ENCODE measurements at places on chromosomes 11 and 22.

GRCh38 chr11:113591117-113591516 is 115.0 kb downstream of the TMPRSS5 start:
- DNase-seq, result no peak

DNA sequence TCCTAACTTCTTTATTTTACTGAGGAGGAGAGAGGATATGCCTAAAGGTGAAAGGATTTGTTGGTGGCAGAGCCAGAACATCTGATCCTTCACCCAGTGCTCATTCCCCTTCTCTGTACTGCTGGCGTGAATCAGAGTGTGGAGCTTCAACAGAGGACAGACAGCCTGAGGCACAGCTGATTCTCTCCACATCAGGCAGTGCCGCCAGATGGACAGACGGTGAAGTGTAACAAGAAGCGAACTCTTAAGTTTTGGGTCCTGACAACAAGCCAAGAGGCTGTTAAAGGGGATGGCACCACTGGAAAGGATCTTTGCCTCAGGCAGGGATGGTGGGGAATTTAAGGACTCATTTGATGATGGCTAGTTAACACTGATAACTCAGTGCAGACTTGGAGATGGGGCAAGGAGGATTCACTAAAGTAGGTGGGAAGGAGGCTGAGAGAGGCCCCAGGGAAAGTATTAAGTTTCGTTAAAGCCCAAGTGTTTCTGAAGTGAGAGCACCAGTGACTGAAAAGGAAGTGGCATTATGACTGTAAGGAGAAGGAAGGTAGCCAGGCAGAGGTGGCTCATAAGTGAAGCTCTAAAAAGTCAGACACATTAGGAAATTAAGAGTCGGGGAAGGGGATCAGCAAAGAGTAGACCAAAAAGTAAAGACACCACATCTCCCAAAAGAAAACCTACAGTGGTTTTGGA is 81.3 kb downstream of the CLPB start:
- DNase-seq, result no peak

GRCh38 chr11:129412494-129412893 is 36.8 kb downstream of the BARX2 start:
- DNase-seq, result no peak

DNA sequence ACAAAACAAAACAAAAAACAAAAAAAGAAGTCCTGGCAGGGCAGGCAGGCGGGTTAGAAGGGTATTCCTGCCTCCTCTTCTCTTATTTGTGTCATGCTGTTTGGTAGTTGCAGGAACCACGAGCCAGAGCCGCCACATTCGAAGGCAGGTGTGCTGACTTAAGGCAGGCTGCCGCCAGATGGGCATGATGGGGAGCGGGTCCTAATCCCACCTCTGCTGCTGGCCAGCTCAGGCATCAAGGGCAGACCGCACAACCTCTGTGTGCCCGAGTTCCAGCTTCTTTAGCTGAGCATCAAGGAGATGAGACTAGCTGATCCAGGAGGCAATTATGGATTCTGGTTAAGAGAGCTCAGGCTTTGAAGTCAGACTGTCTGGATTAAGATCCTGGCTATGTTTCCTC is 12.1 kb downstream of the OAF start:
- DNase-seq, result no peak

GRCh38 chr11:80103142-80103859 is 662.5 kb upstream of the TENM4 start:
- no peak for DNase-seq

GRCh38 chr22:19361501-19362103 is 69.9 kb downstream of the HIRA start:
- DNase-seq, result no peak

DNA sequence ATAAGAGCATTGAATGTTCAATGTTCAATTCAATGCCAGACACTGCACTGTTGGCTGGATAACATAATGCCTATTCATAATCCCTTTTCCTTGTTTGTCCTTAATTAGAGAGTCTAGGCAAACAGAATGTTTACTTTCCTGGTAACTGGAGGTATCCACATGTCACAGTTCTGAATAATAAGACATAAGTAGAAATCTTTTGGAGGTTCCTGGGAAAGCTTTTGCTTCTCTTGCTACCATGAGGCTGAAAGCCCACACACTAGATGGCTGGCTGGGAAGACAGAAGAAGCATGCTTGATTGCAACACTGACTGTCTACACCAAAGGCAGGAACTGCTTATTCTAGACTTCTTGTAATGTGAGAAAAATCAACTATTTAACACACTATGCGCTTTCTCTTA is 79.5 kb downstream of the GAB2 start:
- DNase-seq, result no peak

DNA sequence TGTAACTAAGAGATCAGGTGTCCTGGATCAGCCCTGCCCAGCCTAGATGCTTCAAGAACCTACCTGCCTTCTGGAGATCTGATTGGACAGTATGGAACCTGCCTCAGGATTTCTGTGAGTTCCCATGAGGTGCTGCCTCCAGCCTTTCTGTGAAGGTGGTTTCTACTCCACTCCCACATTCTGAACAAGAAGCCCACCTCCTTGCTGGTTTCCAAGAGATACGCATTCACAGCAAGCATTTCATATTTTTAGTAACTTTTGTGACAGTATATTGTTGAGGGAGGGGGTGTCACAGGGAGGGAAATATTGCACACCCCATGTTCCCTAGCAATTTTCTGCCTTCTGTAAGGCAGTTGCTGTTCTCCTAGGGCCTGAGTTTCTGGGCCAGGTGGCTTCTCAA is 204.4 kb downstream of the NAV2 start:
- DNase-seq, result no peak

GRCh38 chr11:130418756-130419155 is 9.7 kb downstream of the ADAMTS8 start:
- no peak for DNase-seq

DNA sequence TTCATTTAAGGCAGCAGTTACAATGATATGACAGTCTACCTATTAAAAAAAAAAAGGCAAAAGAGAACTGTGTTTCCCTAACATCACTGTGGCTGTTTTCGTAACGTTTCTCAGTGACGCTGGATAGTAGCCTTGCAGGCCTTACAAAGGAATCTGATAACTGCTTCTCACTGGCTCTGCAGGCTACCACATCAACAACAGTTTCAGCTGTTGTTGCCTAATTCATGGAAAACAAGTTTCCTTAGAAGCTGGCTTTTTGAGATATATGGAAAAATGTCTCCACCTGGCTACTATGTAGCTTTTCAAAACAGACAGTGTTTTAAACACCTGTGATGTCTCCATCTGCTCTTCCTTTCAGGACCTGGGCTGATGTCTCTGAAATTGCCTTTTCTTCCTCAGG is 3.8 kb downstream of the OR51V1 start:
- no peak for DNase-seq

DNA sequence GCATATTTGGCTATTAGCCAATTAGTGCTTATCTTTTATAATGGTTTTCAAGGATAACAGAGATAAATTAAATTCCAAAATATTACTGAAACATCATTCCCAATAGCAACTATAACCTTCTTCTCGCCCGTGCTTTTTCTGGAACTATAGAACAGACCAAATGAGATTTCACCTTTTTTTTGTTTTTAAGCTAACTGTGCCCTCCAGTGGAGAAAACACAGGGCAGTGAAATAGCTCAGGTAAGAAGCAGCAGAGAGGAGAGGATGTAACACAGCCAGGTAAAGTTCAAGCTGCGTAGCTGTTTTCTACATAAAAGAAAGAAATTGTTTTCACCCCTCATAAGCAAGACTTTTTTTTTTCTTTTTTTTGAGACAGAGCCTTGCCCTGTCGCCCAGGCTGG is 28.2 kb downstream of the HSD17B12 start:
- no peak for DNase-seq

DNA sequence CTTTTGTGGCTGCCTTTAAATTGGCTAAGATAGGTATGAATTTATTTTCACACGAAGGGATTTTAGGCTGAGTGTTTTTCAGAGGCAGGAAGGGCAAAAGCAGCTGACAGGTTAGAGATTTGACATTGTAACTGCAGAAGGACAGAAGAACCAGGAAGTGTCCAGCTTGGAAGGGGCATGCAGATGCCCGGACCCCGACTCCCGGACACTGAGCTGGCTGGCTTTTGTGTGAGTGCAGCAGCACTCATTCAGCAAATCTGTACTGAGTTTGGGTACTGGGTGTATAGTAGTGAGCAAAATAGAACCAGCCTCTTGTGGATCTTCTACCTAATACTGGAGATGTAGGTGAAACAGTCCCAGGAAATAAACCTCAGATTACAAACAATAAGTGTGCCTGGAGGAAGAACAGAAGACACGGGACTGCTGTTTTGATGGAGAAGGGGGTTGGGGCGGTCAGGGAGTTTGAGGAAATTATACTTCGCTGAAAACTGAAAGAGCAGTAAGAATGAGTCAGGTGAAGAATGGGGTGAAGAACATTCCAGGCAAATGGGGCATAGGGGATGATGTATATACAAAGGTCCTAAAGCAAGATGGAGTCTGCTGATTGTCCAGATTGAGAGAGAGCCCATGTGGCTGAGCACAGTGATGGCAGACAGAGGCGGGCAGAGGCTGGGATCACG is 64.6 kb downstream of the PPFIBP2 start:
- no peak for DNase-seq

DNA sequence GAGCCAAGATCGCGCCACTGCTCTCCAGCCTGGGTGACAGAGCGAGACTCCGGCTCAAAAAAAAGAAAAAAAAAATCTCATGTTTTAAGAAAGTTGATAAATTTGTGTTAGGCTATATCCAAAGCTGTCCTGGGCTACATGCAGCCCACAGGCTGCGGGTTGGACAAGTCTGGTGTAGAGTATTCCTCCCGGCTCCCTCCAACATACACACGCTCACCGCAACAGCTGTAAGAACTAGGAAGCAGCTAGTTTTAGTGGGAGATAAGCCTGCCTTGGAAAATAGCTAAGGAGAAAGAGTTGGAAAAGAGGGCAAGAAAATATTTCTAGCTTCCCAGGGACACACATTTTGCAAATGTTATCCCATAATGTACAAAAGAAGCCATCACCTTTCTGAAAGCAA is 46.6 kb downstream of the CELF1 start:
- DNase-seq, result no peak

GRCh38 chr11:127182586-127183203 is 182.1 kb upstream of the KIRREL3 start:
- DNase-seq, result no peak

- no peak for DNase-seq
Measured at GRCh38 chr22:48811885-48812284, 1015.8 kb downstream of the BRD1 start.

- no peak for DNase-seq
Measured at GRCh38 chr11:63916837-63917691, at the start of gene RCOR2. TSS of gene RCOR2 (minus strand) at chr11:63917164. CDS start at chr11:63916456, 708 bp downstream.

GRCh38 chr22:48955351-48956311 is 872.0 kb downstream of the BRD1 start:
- DNase-seq, result no peak

- DNase-seq, result no peak
Measured at GRCh38 chr11:2541881-2542361, 97.1 kb downstream of the KCNQ1 start.

- no peak for DNase-seq
Measured at GRCh38 chr11:107179829-107180228, 161.6 kb upstream of the GUCY1A2 start.

DNA sequence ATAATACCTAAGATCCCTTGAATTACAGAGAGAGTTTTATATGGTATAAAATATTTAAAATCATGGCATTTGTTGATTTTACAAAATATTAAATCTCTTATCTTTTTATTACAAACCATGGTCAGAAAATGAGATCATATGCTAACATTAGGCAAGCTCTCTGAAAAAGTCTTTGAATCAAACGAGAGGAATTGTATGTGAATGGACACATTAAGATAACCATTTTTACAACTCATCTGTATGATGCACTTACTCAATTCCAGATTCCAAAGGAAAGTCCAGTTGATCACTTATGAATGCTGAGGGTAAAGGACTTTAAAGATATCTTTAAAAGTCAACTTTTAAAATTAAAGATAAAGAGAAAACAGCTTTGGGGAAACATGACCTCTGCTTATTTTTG is 83.5 kb upstream of the LUZP2 start:
- DNase-seq, result no peak
